ENCODE measurements at places on chromosomes 7 and 10.

- no peak for DNase-seq
These were observed 8.4 kb upstream of the LFNG start for GRCh38 chr7:2510909-2511768.

GRCh38 chr10:8702181-8702580, 647.7 kb downstream of the GATA3 start:
- no peak for DNase-seq

- DNase-seq = no peak
These were observed 210.4 kb upstream of the ADO start for GRCh38 chr10:62594093-62594520.

GRCh38 chr7:5646846-5647245, 134.6 kb downstream of the RNF216 start:
- DNase-seq = peak; percentile 87

GRCh38 chr7:94655126-94655847, 646 bp downstream of the SGCE start:
- no peak for DNase-seq

GRCh38 chr7:148835854-148836253, 48.2 kb downstream of the EZH2 start:
- DNase-seq = no peak

GRCh38 chr7:24864214-24864817, 107.1 kb upstream of the GSDME start:
- no peak for DNase-seq

DNA sequence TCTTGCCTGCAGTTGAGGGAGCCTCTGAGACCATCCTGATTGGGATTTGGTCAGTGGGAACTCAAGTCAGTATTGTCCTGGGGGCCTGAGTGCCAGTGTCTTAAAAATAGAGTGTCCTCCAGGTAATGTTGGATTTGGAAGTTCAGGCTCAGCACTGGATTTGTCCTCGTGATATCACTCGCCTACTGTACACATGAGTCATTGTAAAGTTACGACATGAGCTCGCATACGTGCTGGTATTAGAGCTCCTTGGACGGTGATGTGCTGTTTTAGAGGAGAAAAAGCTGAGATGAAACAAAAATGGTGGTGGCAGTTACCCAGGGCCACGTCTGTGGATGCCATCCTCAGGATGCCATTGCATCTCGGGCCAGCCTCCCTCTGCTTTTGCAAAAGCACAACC, 78.2 kb downstream of the MGMT start:
- peak; percentile 27 for DNase-seq

DNA sequence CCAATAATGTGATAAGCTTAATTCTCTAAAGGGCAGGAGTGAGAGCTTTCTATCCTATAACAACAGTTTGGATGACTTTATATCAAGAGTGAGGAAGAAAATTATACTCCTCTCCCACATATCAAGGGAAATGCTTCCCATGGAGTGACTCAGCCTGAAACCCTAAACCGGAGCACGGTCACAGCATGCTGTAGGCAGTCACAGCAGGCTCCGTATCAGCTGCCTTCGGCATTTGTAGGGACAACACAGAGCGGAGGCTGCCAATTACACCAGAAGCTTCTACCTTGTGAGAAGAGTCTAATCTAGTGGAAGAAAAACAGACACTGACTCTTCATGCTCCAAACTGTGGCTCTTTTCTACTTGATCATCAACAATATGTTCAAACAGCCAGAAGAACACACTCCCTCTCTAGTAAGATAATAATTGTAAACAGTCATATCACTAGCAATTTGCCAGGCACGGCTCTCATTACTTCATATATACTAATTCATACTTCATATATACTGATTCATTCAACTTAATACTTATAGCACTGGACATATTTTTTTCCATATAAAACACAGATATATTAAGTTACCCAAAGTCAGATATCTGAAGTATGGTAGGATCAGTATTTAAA, 65.9 kb downstream of the DGKB start:
- DNase-seq = peak; percentile 66

GRCh38 chr10:69632516-69633199, 2.6 kb downstream of the FAM241B start:
- no peak for DNase-seq

DNA sequence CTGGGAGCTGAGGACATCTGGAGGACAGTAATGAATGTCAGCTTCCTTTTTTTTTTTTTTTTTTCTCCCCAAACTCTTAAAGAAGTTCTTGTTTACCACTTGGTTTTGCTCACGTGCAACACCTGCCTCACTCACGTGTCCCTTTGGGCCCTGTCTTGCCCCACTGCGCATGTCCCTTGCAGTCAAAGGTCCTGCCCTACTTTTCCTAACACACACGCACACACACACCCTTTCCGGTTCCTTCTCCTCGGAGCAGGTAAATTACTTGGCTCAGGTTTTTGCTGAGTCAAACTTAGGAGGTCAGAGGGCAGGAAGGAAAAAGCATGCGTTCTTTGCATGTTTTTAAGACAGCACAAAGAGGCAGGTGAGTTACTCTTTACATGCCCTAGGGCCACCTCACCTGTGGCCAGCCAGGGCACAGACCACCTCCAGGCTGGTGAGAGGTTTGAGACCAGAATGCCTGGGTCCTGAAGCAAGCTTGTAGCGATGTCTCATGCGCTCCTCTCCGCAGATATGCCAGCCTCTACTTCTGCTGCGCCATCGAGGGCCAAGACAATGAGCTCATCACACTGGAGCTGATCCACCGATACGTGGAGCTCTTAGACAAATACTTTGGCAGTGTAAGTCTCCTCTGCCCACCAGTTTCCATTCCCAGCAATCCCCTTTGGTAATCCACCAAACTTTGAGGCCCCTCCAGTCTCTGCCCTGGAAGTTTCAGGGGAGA, 2.8 kb downstream of the AP1S1 start:
- DNase-seq = no peak

DNA sequence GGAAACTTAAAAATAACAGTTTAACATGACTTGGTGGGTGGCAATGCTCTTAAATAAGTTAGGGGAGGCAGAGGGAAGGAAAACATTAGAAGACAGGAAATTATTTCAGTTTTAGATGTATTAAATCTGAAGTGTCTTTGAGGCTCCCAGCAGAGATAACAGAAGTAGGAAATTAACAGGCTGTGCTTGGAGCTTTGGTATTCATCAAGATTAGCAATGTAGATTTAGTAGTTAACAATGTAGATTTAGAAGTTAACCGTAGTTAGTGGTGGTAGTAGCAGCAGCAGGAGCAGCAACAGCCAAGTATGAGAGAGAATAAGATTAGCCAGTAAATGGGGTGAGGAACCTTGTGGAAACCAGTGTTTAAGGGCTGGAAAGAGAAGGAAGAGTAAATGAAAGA, 48.7 kb upstream of the UBN2 start:
- no peak for DNase-seq

DNA sequence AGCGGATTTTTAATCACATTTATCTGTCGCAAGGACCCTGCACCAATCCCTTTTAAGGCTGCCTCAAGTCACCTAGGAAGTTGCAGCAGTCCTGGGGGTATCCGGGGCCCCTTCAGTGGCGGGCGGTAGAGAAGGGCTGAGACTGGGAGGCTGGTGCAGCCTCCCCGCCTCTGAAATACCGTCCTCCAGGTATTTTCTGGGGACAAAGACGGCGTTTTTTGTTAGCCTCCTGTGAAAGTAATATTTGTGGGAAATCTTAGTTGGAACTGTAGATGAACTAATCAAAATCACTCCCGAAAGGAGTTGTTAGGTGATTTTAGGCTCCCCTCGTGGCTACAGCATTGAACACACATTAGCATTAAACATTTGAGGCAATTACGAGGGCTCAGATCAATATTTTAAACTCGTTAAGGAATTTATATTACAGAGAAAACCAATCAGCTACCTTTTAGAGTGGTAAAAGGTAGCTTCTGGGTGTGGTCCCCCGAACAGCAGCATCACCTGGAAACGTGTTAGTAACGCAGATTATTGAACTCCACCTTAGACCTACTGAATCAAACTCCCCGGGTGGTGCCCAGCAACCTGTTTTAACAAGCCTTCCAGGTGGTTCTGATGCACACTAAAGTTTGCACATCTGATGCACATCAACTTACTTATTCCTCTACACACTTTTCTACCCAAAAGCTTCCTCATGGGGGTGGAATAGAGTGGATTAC, 530 bp upstream of the ANXA7 start:
- no peak for DNase-seq

DNA sequence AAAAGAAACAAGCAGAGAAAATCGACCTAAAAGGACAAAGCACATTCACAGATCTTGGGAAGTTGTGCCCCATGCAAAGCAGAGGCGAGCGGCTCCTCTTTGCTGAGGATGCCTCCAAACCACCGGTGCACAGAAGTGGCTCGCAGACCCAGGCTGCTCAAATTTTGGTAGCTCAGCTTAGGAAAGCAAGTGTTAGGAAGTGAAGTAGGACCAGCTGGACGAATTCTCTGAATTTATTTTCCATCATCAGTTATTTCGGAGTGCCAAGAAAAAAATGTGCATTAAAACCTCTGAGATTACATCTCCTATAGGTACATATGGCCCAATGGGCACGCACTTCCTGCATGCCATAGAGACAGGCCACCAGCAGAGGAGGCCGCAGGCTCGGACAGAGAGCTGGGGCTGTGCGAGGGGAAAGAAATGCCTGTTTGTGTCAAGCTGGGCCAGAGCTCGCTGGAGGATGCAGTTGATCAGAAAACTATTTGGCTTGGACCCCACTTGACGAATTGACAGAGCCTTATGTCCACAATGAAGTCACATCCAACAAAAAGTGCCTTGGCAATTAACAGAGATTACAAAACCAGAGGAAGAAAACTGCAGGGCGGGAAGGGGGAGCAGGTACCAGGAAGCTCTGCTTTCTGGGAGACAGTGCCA, 122.3 kb upstream of the LYZL2 start:
- peak; percentile 31 for DNase-seq

DNA sequence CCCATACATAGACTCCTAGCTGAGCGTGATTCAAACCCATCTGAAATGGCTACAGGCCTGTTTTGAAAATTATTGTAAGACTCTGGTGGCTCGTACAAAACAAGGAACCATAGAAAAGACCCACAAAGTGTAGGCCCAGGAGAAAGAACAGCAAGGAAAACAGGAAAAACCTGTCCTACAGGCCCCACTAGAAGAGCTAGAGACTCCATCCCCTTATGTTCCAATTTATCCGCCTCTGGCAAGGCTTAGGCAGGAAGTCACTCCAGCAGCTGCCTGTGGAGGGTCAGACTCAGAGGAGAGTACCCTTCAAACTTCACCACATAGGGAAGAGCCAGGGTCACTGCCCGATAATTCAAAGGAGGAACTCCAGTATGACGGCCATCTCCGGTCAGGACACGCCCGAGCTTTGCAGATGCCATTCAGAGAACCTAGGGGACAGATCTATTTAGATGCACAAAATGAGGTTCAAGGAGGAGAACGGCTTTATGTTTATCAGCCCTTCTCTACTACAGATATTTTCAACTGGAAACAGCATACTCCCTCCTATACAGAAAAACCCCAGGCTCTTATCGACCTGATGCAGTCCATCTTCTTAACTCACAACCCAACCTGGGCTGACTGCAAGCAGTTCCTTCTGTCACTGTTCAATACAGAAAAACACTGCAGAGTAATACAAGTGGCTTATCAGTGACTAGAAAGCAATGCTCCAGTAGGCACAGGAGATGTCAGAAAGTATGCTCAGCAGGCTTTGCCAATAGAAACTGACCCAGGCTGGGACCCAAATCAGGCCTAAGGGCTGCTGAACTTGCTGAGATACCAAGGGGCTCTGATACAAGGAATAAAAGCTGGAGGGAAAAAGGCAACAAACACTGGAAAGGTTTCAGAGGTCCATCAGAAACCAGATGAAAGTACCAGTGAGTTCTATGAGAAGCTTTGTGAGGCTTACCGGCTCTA, 8.6 kb upstream of the ZNF33B start:
- DNase-seq = no peak

DNA sequence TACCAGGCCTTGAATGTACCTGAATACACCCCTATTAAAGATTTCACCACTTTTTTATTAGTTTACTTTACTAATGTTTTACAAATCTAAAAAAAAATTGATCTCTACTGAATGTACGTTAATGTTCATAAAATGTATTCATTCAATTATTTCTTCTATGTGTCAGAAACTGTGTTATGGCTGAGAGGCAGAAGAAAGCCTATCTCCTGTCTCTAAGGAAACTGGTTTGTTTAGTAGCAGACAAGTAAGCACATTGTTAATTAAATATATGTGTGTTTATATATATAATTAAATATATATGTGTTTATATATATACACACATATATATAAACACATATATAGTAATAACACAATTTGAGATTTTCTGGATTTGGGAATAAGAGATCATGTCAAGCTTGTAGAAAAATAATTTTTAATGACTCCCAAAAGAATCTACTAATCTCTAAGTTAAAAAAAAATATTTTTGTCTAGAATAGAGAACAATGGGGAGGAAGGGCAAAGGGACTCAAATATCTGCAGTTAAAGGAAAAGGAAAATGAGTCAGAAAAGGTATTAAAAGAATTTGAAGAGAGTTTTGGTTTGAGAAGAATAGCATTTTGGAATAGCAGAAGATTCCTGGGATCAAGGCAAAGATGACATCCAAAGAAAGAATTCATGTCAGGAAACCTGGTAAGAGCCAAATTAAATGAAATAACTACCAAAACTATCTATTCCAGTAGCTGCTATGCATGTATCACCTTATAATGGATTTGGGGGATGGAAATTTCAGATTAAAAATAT, 92.1 kb downstream of the CH25H start:
- DNase-seq = no peak

DNA sequence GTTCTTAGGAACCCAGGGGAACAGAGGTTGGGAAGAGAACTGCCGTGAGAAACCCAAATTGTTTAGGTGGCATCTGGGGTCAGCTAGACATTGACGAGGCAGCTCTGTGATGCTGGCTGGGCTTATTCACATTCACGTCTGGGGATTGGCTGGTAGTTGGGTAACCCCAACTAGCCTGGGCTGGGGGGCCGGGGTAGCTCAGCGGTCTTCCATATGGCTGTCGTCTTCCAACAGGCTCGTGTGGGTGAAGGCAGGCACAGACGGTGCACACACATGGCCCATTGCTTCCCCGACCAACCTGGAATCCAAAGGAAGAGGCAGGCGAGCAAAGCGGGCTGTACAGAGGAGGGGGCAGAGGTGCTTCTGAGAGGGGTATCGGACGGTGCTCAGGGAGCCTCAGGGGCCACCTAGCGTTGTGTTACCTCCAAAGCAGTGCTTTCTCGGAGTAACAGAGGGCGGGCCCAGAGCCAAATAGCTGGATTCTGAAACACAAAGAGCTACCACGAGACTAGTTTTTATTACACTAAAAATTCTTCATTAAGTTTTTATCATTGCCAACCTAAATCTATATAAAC, 34.5 kb downstream of the MKI67 start:
- DNase-seq = no peak

DNA sequence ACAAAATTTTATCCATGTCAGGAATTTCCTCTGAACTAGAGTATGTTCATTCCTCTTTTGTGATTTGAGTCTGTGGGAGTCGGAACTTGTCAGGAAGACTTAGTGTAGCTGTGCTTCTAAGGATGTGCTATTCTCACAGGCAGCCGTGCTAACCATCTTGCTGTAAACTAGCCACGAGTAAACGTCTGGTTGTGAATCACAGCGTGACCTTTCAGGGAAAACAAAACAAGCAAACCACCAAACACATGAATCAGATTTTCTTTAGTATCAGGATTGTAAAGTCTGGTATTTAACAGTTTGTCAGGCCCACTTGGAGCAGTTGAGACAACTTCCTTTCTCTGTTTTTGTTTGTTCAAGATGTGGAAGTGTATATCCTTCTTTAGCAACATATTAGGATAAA, 32.0 kb downstream of the AUTS2 start:
- DNase-seq = peak; percentile 82

GRCh38 chr10:99521765-99522469, 10.8 kb upstream of the NKX2-3 start:
- no peak for DNase-seq

- DNase-seq = no peak
These were observed 72.1 kb upstream of the CDK1 start for GRCh38 chr10:60706146-60706545.

GRCh38 chr7:69753981-69754380, 155.7 kb downstream of the AUTS2 start:
- DNase-seq = no peak
